ENCODE measurements at places on chromosomes 12 and 14.

DNA sequence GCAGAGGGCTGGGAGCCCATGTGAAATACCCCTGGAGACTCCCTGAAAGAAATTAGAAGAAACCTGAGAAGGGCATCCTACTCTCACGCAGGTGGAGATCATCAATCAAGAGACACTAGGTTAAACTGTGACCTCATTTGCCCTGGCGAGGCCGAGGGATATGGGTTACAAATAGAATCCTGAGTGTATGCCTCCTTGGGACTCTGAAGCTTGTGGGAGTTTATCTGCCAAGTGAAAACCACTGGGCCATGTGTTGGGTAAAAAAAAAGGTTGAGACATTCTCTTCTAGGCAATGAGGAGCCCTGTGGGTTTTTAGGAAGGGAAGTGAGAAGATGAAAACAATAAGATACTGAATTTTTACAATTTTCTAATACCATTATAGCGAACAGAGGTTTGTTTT lies 160.7 kb upstream of the ARID2 start:
- no peaks in the 10 kb centered on the region for H3K27me3 ChIP-seq
- no peak overlapping the region for H3K4me3 ChIP-seq
- no peak overlapping the region for H3K27ac ChIP-seq
- no peaks in the 10 kb centered on the region for H3K4me1 ChIP-seq
- no peaks in the 10 kb centered on the region for H3K36me3 ChIP-seq
- DNase-seq, result no peak

DNA sequence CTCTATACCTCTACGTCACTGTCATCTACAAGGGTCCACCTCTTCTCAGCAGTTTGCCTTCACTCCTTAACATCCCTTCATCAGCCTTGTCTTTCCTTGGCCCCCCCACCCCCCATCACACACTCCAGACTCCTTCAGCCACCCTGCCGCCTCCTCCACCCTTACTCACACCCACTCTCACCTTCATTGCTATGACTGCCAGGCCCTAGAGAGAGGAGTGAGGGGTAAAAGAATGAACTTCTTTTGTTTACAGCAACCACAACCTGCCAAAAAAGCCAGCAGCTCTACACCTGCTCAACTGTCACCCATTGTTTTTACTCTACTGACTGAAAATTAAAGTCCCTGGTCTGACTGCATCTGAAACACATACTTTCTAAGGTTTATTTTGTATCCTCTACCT lies 112.8 kb downstream of the DUSP6 start:
- H3K36me3 ChIP-seq, result peaks cover 1% of the 10 kb centered on the region
- no peaks in the 10 kb centered on the region for H3K27me3 ChIP-seq
- DNase-seq, result no peak
- H3K27ac ChIP-seq, result no peak overlapping the region

DNA sequence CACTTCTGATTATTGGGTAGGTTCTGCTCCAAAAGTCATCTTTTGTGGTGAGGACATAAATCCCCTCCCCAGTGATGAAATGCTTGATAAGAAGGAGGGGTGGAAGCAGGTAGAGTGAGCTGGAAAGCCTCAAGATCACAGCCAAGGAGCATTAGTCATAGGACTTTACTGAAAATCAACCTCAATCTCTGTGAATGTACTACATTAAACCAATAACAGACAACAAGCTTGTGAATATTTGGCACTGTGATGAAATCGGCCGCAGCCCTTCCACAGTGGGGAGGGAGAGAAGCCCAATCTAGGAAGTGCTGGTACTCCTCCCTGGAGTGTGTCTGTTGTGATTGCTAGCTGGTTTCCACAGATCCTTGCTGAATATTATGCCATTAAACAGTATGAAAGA lies 41.2 kb upstream of the PTCSC3 start:
- H3K4me1 ChIP-seq, result no peaks in the 10 kb centered on the region
- H3K27ac ChIP-seq, result no peak overlapping the region
- DNase-seq, result no peak
- H3K4me3 ChIP-seq, result no peak overlapping the region
- H3K27me3 ChIP-seq, result peaks cover 26% of the 10 kb centered on the region
- no peaks in the 10 kb centered on the region for H3K36me3 ChIP-seq

DNA sequence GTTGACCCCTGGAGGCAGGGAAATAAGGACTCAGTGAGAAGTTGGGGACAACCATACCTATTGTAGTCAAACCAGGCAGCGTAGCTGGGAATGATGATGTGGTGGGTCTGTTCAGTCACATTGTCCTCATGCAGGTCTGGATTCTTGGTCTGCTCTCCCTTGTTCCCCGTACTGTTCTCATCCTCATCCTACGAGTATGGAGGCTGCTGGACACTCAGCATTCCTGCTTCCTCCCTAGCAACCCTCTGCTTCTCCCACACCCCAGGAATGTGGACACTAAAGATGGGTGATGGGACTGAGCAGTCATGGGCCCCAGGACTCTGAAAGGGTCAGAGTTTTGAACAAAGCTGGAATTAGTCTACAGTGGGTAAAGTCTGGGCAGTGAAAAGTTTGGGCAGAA lies 10.9 kb downstream of the SMARCC2 start:
- H3K36me3 ChIP-seq, result peaks cover 74% of the 10 kb centered on the region
- no peak for DNase-seq
- no peak overlapping the region for H3K27ac ChIP-seq

DNA sequence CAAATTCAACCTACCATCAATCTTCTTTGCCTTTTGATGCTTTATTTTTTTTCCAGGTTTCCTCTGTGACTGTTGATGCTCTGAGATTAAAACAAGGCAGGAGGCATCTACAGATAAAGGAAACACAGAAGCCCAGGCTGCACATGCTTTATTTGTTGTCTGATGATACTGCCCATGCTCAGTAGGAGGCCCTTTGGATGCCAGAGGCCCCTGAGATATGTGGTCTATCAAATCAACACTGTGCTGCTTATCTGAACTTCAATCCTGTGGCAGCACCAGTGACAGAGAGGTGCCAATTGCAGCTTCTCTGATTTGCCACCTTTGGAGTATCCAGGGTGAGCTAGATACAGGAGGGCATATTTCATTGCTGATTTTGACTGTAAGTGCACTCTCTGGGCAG lies 571.3 kb upstream of the TBX3 start:
- no peaks in the 10 kb centered on the region for H3K27me3 ChIP-seq
- H3K27ac ChIP-seq, result no peak overlapping the region
- no peaks in the 10 kb centered on the region for H3K4me1 ChIP-seq
- no peaks in the 10 kb centered on the region for H3K36me3 ChIP-seq
- H3K4me3 ChIP-seq, result no peak overlapping the region

DNA sequence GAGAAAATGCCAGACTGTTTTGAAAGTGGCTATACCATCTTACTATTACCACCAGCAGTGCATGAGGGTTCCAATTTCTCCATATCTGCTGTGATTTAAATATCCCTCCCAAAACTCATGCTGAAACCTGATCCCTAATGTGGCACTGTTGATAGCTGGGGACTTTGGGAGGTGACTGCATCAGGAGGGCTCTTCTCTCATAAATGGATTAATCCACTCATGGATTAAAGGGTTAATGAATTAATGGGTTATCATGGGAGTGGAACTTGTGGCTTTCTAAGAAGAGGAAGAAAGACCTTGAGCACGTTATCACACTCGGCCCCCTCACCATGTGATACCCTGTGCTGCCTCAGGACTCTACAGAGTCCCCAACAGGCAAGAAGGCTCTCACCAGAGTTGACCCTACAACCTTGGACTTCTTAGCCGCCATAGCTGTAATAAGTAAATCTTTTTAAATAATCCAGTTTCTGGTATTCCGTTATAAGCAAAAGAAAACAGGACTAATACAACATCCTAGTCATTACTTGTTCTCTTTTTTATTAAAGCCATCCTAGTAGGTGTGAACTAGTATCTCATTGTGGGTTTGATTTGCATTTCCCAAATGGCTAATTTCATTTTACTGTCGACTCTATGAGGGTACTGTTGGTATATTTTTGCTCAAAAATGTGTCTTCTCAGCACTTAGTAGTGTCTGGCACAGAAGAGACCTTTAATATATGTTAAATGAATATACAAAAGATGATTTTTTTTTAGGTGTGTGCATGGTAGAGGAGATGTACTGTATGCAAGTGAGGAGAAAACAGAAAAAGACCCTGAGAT lies 14.3 kb downstream of the PPP1R12A start:
- DNase-seq, result no peak
- H3K36me3 ChIP-seq, result peaks cover 5% of the 10 kb centered on the region
- H3K27me3 ChIP-seq, result no peaks in the 10 kb centered on the region
- H3K4me3 ChIP-seq, result no peak overlapping the region
- peaks cover 73% of the 10 kb centered on the region for H3K4me1 ChIP-seq
- H3K27ac ChIP-seq, result peak overlapping the region; percentile 63

- H3K36me3 ChIP-seq, result peaks cover 11% of the 10 kb centered on the region
- H3K27me3 ChIP-seq, result peaks cover 8% of the 10 kb centered on the region
- H3K4me1 ChIP-seq, result peaks cover 30% of the 10 kb centered on the region
Measured at GRCh38 chr14:61566537-61567225, 128.6 kb upstream of the HIF1A start.

DNA sequence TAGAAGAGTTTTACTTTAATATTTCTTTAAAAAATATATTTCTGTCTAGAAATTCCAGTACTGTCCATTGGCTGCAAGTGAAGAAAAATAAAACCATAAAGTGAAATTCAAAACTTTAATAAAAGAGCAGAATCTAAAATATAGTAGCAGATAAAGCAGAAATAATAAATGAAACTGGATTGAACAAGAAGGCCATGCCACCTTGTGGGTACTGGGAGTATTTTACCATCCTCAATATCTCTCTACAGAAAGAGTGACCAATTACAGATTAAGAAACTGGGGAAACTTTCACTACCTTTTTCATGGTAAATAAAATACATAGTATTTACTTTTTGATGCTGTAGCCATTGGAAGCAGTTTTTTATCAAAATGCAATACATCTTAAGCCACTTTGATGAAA lies 220.5 kb downstream of the BCAT1 start:
- H3K4me1 ChIP-seq, result peaks cover 9% of the 10 kb centered on the region
- H3K36me3 ChIP-seq, result no peaks in the 10 kb centered on the region
- H3K27me3 ChIP-seq, result no peaks in the 10 kb centered on the region
- H3K27ac ChIP-seq, result no peak overlapping the region

DNA sequence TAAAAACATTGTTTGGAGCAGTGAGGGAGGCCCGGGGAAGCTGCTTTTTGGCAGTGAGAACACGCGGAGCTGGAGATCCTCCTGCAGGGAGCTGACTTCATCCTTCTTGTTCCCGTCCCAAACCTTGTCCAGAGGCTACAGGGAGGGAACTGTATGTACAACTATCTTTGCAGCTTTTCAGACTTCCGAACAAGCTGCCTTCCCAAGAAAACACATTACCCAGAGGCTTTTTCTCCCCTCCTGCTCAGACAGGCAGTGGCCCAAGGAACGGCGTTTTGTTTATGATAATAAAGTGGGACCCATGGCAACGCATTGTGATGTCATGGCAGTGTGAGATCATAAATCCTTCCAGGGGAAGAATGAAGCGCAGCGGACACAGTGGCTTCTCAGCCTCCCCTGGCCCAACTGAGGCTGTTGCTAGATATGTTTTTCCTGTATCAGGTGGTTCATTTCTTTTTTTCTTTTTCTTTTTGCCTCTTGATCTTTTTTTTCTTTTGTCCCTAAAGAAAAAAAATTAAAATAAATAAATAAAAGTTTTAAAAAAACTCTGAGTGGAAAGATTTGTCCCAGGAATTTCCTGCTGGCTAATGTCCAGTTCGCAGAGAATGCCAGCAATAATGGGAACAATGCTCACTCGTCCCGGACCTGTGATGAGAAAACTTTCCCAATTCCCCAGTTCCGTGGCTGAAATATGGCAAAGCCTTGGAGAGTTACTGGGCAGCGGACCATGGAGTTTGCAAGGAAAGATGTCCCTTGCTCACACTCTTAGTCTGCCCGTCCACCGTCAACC lies 103.4 kb upstream of the MAP1LC3B2 start:
- H3K4me1 ChIP-seq, result no peaks in the 10 kb centered on the region
- no peak overlapping the region for H3K27ac ChIP-seq
- peaks cover 2% of the 10 kb centered on the region for H3K36me3 ChIP-seq
- H3K27me3 ChIP-seq, result peaks cover 19% of the 10 kb centered on the region

DNA sequence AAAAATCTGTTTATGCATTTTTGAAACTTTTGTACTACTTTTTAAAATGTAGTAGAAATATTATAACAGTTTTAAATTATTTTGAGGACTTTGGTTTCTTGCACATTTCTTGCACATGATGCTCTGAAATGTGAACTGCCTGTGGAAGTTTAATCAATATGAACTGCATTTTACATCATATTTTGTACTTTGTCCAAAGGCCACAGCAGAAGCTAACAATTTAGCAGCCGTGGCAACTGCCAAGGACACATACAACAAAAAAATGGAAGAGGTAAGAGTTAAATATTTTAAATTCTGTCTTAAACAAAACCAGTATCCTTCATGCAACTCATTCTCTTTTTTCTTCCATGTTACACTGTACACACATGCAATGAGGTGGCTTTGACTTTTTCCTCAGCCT lies 45.1 kb downstream of the SAV1 start:
- no peak overlapping the region for H3K4me3 ChIP-seq
- peaks cover 1% of the 10 kb centered on the region for H3K36me3 ChIP-seq
- no peaks in the 10 kb centered on the region for H3K4me1 ChIP-seq

Data from central memory CD8-positive, alpha-beta T cell (primary cell).